ENCODE measurements at places on chromosomes 11 and 22. TPM values are rescaled to one million over a fixed set of nuclear protein-coding genes. Genes with fewer than 3 reads are reported as not detected.

The FAM180B gene
- total RNA-seq = not detected

The GLYAT gene
- not detected for total RNA-seq

DNA sequence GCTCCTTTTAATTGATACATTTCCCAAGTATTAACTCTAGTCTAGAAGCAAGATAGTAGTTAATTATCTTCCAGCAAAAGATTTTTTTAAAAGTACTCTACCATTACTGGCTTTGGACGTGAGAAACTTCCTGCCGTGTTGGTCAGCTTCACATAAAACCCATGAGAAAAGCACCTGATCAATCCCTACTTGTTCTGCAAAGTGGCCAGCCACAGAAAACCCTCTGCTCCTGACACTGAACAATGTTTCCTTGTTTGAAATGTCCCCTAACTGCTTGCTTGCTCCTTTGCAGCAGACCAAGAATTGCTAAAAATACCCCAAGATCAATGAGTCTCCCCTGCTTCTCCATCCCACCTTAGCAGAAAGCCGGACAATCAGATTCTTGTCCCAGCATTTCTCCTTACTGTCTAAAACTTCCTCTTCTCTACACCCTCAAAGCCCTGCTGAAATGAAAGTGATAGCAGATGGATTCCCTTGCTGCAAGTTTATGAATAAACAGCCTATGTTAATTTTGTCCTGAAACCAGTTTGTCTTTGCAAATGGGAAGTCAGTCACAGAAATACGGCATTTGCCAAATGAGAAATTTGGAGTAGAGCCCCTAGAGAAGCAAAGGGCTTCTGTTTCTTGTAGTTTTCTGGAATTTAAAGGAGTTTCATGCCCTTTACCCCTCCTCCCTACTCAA lies 207.1 kb upstream of the ARHGAP20 start:
- no peak for DNase-seq

DNA sequence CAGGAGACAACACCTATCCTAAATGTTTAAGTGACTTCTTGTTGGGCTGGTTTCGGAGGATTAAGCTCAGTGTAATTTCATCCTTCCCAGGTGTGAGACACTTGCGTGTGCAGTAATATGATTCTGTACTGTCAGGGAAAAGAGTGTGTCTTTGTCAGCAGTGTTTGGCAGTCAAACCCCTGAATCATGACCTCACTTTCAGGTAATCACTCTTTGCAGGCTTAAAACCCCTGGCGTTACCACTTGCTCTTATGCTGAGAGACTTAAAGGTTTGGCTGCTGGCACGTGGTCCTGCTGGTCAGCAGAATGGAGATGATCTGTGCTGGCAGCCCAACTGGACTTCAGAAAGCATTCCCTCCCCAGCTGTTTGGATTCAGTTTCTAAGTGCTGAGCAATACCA lies 56.1 kb downstream of the APIP start:
- no peak for DNase-seq

DNA sequence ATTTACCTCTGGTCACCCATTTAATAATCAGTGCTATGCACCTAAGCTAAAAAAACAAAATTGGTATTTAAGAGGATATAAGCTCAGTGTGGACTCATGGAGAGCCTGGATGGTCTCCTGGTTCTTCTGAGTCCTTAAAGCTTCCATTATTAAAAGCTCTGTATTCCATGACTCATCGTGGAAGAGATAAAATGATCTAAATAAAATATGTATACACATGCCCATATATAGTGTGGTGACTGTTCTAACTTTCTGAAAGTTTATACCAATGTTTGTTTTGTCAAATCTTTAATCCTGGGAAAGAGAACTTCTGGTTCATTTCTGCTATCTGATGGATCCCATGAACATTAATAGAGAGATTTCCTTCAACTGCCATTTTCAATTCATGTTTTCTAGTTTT lies 375.9 kb downstream of the GUCY1A2 start:
- DNase-seq = no peak

DNA sequence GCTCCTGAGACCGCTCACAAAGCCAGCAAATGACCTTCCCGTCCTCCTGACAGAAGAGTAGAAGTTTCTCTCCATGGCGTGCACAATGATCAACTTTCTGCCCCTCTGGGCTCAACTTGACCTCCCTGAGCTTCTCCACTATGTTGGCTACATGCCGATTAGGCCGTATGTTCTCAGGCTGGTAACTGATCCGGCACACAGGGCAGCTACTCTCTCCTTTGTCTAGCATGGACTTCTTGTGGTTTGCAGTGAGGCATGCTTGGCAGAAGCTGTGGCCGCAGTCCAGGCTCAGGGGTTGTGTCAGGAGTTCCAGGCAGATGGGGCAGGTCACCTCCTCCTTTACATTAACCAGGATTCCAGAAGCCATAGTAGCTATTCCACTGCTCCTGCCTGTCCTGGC lies 5.1 kb downstream of the TRIM5 start:
- no peak for DNase-seq

DNA sequence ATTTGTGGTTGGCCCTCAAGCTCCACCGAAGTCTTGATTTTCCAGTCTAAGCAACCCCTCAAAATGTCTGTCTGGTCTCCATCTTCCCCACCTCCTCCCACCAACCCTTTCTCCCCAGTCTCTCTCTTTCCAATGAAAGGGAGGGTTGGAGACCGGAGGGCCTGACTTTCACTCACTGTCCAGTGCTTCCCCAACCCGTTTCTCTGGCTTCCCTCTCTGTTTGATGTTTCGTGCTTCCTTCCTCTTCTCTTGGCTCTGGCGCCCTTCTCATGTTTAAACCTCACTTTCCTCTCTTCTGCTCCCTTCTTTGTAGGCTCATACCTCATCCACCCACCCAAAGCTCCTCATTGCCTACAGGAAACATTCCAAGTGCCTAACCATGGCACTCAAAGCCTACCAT lies 11.1 kb upstream of the VPS37C start:
- DNase-seq = no peak

- DNase-seq = no peak
Measured at GRCh38 chr11:71370020-71370747, 78.0 kb downstream of the DHCR7 start.

DNA sequence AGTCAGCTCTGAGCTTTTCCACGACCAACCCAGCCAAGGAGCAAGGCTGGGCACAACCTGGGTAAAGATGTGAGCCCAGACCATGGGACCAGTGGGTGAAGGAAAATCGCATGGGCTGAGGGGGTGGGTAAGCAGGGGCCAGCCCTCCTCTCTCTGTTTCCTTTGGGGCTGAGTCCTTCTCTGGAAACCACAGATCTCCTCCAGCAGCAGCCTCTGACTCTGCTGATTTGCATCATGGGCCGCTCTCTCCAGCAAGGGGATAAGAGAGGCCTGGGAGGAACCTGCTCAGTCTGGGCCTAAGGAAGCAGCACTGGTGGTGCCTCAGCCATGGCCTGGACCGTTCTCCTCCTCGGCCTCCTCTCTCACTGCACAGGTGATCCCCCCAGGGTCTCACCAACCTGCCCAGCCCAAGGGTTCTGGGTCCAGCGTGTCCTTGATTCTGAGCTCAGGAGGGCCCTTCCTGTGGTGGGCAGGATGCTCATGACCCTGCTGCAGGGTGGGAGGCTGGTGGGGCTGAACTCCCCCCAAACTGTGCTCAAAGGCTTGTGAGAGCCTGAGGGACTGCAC lies 67.8 kb downstream of the GGTLC2 start:
- no peak for DNase-seq
